ENCODE measurements at places on chromosomes 4 and X.

DNA sequence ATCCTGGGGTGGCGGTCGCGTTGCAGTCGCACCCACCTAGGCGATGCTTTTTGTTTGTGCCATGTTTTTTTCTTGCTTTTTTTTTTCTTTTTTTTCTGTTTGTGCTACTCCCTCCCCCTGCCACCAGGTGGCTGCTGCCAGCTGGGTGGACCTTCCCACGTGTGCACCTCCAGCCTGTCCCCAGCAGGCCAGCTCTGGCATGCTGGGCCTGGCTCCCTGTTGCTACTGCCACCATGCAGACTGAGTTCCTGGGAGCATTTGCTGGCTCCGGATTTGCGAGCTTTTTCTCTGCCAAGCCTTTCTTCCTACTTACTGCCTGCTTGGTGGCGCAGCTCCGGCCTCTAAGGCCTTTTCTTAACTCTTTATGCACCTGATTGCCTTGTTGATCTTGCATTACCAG is 161.2 kb upstream of the WDFY3 start:
- DNase-seq = no peak

GRCh38 chr4:66279084-66279483 is 608.8 kb upstream of the EPHA5 start:
- no peak for DNase-seq

- DNase-seq = no peak
Observed at GRCh38 chr4:1771555-1772305, 21.4 kb upstream of the FGFR3 start.

DNA sequence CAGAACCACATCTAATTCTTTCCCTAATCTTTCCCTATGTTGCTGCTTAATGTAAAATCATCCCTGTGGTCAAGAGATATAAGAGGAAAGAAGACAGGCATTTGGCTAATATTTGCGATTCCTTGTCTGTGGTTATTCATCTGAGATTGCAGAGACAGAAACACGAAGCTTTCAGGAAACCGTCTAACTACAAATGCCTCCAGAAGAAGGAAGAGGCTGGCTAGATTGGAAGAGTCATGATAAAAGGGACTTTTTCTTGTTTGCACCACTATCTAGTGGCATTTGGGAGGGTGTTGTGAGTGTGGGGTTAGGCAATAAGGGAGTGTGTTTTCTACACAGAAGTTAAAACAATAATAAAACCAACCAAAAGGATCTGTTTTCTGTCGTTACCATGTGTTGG is 43.9 kb downstream of the TMEM154 start:
- no peak for DNase-seq

DNA sequence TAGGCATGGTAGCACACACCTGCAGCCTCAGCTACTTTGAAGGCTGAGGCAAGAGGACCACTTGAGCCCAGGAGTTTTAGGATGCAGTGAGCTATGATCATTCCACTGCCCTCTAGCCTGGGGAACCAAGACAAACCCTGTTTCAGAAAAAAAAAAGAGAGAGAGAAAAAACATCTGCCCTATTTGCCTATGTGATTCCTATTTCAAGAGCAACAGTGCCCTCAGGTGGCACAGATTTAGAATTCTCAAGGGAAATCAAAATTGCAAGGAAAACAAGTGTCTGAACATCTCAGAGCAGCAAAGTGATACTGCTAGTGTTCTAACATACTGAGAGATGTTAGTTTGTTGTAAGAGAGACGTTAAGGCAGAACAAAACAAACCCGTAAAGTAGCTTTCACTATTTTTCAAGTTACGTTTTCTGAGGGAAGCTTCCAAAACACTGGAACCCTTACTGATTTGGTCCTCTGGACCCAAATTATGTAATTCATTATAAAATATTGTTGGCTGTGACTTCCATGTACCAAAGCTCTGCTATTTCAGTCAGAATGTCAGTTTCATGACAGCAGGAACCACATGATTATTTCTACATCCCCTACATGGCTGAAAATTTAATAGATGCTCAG is 7.9 kb downstream of the BDH2 start:
- DNase-seq = no peak

Data from HuH-7 (cell line).